ENCODE measurements at places on chromosomes 16 and 17.

GRCh38 chr16:72963533-72964315, 84.2 kb downstream of the ZFHX3 start:
- no peak for DNase-seq

GRCh38 chr17:10286324-10286723, 86.5 kb downstream of the MYH13 start:
- no peak for DNase-seq

- DNase-seq: no peak
These were observed at the start of gene NUPR1 for GRCh38 chr16:28538733-28539596. NUPR1 (minus strand) TSS chr16:28538974; CDS start chr16:28538907, 67 bp downstream.

DNA sequence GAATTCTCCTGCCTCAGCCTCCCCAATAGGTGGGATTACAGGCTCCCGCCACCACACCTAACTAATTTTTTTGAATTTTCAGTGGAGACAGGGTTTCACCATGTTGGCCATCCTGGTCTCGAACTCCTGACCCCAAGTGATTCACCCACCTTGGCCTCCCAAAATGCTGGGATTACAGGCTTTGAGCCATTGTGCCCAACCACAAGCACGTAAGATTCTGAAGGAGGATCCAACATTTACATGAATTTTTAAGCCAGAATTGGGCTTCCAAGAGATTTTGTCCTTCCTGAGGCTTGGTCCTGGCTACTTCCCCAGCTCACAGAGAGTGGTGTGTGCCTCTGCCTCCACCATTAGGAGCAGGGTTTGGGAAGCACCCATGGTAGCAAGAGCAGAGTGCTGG, 11.1 kb downstream of the G6PC3 start:
- DNase-seq: no peak

DNA sequence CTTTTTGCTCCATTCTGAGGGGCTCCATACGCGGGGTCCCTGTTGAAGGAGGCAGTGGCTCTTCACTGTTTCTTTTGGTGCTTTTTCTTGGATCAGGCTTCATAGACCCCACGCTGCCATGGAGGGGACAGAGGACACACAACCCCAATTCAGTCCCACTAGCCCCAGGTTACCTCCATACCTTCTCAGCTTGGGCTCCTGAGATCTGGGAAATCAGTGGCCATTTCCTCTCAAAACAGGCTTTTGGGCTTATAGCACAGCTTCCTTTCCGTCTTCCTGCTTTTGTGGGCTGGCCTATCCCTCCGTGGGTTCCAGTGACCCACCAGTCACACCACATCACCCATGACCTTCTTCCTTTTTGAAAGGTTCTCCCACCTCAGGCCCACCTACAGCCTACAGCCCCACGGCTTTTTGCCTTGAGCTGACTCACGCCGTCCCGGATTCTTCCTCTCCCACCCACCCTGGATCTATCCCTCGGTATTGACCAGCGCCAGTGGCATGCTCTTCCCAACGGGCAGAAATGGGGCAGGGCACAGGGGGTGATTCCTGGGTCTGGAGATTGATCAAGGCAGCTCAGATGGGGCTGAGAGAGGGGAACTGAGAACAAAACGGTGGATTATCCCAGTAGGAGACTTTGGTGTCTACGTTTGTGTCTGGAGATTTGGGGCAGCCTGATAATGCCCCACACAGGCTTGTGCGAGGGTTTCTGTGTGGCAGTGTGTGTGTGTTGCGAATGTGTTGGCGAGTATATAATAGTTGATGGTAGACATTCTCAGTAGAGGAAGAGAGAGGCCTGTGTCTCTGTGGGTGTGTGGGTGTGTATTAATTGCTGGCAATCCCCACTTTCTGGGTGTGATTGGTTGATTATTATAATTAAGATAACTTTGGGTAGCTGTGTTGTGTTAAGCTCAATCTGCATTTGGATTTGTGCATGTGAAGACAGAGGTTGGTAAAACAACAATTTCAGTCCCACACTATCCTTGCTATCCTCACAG, 3.8 kb downstream of the TBX21 start:
- no peak for DNase-seq

- DNase-seq: no peak
These were observed 14.7 kb downstream of the ST6GALNAC2 start for GRCh38 chr17:76570877-76571471.

GRCh38 chr17:33623841-33624240, 330.7 kb upstream of the ASIC2 start:
- no peak for DNase-seq

DNA sequence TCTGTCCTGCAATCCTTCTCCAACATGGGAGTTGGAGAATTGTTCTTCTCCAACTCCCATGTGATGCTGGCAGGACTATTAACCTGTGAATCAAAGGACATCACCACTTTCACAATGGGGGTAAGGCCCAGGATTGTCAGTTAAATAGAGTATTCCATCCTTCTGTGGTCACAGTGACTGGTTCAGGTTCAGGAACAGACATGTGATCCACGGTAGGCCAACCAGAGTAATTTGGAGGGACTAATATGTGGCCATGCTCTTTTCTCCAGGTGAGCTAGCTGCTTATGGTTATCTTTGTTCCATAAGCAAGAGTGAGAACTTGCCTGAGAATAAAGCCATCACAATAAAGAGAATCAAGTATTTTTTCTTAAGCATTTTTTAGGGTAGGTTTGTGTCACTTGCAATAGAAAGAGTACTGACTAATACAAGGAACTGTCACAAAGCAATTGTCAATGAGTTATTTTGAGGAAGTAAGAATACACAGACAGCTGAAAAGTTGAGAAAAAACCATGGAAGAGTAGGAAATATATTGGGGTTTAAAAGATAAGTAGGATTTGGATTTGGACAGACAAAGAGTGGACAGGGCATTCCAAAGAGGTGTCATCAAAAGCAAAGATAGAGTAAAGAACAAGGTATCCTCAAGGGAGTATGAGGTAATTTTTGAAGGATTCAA, 63.4 kb downstream of the BRIP1 start:
- DNase-seq: no peak
